Ammon's horn (tissue), 1 donor: ENCODE measurements at places on chromosomes 7 and 10.
A peak's percentile ranks its signal among the peaks of the same experiment; 100 is the strongest.

GRCh38 chr10:129705676-129706075 lies 238.6 kb downstream of the MGMT start:
- DNase-seq: no peak

DNA sequence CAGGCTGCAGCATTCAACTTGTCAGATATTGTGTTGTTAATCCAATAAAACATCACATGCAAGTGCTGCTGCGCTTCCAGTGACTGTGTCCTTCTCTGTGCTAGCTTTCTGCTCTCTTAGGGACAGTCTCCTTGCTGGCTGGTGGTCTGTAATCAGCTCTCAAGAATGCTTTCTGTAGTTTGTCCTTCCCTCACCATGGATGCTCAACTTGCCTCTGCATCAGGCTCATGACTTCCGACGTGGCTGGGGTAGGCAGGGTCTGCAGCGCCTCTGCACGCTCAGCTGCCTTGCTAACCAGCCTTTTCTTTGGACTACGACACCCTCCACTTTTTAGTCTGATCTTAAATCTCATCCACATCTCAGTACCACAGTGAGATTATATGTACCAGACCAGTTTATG lies 58.3 kb downstream of the MMRN2 start:
- DNase-seq: peak; percentile 26

GRCh38 chr7:47901542-47901941 lies 46.7 kb downstream of the PKD1L1 start:
- no peak for DNase-seq

- no peak for DNase-seq
Measured at GRCh38 chr7:18231854-18232253, 204.2 kb upstream of the PRPS1L1 start.

DNA sequence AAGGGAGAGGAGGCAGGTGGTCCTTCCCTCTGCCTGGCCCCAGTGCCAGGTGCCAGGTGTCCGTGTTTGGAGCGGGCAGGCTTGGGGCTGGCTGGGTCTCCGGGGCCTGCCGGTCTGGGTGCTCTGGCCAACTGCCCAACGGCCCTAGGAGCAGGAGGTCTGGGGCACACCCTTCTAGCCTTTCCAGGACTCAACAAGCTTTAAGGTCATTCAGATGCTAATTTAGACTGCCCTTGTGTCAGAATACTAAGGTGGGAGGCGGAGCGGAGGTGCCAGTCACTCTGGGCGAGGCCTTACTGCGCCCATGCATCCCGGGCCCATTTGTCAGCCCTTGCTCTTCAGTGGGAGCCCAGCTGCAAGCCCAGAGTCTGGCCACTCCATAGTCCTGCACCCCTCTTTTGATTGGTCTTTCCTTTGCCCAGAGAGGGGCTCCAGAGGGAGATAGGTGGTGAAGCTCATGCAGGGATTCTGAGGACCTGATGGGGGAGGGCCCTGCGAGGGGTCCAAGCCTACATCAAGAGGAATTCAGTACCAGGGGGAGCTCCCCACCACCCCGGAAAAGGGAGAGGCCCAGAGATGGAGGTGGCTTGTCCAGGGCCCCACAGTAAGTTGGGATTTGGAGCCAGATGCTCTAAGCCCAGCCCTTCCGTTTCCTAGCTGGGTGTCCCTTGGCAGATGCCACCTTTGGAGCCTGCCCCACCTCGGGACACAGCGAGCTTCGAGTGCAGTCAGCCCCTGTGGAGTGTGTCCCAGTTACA lies 1.3 kb downstream of the PGAM2 start:
- DNase-seq: no peak

- DNase-seq: peak; percentile 8
Measured at GRCh38 chr7:36036590-36036989, 116.5 kb upstream of the EEPD1 start.

GRCh38 chr10:97939446-97939990 lies 89.9 kb downstream of the GOLGA7B start:
- no peak for DNase-seq

- DNase-seq: no peak
Measured at GRCh38 chr7:34130558-34131295, 225.4 kb downstream of the BMPER start.

GRCh38 chr7:142300689-142301088 lies 42.8 kb upstream of the PRSS58 start:
- no peak for DNase-seq

DNA sequence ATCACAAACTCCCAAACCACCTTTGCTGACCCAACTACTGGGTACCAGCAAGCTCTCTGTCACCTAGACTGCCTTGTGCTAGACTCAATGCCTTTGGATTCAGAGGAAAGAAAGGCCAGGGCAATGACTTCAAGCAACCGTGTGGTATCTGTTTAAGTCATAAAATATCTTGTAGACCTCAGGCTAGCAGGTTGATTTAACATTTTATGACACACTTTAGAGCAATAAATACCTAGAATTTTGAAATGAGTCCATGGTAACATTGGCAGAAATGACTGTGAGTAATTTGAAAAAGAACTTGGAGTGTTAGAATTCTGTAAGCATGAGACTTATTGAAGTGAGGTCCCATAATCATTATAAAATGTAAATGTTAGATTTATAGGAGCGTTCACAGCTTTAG lies 87.2 kb downstream of the TWIST1 start:
- DNase-seq: no peak

- DNase-seq: no peak
Measured at GRCh38 chr10:122078326-122078725, 89.4 kb downstream of the TACC2 start.

GRCh38 chr7:19107356-19108146 lies 9.9 kb downstream of the TWIST1 start:
- no peak for DNase-seq

- no peak for DNase-seq
Measured at GRCh38 chr7:80847895-80848294, 71.0 kb downstream of the SEMA3C start.

DNA sequence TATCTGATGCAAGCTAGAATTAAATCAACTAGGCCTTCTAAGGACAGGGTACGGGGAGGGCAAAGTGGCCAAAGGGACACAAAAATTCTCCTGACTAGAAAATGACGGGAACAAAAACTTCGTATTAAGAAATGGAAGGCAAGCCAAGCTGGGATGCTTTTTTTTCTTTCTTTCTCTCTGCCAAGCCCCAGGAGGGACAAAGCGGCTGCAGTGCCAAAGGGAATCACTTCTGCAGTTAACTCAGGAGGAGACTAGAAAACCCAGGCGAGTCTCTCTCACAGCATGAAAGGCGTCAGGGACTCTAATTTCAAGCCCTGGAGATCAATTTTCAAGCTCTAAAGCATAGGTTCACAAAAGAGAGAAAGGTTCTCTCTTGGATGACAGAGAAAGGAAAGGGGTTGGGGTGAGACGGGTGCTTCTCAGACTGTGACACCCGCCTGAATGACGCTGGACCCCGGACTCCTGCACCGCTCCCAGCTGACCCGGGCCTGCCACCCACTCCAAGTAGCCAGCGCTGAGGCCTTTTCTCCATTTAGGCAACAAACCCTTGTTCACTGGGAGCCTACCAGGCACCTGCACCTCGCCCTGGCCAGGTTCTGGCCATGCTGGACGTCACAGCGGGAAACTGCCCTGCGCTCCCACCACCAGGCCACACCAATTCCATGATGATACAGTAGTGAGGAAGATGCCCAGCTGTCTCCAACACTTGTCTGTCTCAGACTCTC lies 56.5 kb downstream of the KIAA1549 start:
- peak; percentile 36 for DNase-seq

DNA sequence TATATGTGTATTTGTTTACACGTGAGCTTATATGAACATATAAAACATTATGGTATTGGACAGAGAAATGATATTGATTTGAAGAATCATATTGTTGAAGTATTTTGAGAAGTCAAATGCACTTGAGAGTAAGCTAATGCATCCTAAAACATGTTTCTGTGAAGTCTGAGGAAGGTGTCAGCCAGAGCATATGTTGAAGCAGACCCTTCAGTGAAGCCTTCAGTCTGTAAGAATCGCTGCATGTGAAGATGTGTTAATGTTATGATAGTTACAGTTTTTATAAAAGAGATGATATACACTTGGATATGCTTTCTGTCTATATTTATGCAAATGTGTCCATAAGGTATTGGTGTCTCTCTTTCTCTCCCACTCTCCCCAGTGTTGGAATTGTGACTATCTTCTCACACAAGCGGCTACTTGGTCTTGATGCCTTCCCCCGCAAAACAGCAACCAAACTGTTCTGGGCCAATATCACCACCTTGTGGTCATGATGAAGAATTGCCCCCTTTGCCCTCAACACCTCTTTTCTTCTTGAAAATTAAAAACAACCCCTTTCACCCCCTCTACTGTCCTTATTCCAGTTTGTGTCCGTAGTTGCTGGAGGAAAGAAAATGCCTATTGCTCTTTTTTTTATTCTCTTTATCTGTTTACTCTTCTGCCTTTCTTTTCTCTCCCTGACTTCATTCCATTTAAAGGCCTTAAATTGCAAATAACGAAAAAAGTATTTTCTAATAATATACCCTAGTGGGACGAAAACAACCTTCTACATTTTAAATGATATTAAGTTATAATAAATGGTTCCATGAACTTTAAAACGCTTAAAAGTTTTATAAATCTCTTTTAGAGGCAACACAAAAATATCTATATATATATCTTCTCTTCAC lies 64.9 kb downstream of the IKZF1 start:
- DNase-seq: no peak

- no peak for DNase-seq
Measured at GRCh38 chr7:139708541-139708940, 69.3 kb downstream of the HIPK2 start.

- DNase-seq: peak; percentile 29
Measured at GRCh38 chr7:128361411-128362379, at the start of gene PRRT4. Gene PRRT4, minus strand, starts transcription at chr7:128361690.

- DNase-seq: no peak
Measured at GRCh38 chr7:9391221-9391620, 957.8 kb downstream of the NXPH1 start.

DNA sequence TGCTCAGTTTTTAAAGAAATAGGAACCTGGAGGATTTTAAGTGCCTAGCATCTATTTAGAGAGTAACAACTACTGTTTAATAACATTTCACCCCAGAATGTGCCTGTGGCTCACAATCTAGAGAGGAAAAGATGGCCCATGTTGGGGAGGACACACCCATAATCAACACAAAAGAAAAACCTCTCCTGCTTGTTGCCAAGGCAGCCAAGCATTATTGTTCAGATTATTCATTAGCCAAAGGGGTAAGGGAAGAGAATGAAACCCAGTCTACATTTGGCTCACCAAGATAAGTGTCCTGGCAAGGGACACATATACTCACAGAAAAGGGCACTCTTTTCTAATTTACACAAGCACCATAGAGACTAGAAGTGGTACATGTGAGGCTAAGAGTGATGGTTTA lies 17.7 kb upstream of the IFIT1B start:
- DNase-seq: no peak

GRCh38 chr7:126443951-126444350 lies 808.8 kb downstream of the GRM8 start:
- no peak for DNase-seq

GRCh38 chr7:36896956-36897590 lies 172.8 kb upstream of the AOAH start:
- no peak for DNase-seq

GRCh38 chr10:102738692-102739121 lies 5.0 kb upstream of the WBP1L start:
- peak; percentile 29 for DNase-seq

DNA sequence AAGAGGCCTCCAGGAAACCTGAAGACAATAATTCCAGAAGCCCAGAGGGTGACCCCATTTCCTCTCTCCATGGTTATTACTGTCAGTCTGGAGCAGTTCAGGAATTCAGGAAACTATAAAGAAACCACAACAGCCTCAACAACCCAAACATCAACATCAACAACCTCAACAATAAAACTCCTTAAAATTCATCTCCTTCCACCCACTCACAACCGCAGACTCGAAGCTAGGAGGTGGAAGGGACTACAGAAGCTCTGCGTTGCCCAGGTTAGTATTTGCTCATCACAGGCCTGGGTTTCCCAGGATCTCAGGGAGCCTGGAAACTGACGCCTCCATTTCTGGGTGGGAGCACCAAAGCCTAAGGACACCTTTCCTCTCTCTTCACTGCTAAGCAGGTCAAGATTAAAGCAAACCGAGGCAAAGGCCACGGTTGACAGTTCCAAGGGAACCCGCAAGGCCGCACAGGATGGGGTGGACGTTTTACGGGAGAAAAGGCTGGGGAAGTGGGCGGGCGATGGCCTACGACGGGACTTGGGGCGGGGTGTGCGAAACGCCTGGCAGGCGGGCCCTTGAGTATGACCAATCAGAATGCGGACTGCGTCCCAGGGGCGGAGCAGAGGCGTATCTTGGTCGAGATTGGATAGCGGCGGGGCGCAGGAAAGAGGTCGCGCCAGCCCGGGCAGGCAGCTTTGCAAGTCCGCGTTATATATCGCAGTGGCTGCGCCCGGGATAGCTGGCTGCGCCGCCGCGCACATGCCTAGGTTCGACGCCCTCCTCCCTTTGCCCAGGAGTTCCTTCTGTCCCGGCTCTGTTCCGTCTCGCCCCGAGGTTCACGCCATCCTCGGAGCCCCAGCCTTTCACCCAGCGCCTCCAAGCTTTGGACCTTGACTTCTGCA lies at the start of gene ELOVL3:
TSS of gene ELOVL3 (plus strand) at position 654 of the 896 bp plus-strand sequence. CDS start 250 bp downstream, outside the sequence.
- DNase-seq: peak; percentile 97

DNA sequence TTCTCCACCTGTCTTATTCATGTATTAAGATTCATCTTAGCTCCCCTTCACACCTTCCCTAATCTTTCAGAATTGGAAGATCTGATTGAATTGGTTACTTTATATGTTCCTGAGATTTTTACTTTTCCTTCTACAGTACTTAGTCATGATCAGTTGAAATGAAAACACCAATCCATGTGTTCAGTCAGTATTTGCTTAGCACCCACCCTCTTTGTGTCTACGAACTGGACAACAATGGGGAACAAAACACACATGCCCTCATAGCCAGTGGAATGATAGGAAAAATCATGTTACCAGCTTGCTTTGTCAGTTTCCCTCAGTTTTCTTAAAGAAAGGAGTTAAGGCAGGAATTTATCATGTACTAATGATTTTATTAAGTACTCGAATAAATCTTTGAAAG lies 2.0 kb downstream of the MASTL start:
- no peak for DNase-seq

DNA sequence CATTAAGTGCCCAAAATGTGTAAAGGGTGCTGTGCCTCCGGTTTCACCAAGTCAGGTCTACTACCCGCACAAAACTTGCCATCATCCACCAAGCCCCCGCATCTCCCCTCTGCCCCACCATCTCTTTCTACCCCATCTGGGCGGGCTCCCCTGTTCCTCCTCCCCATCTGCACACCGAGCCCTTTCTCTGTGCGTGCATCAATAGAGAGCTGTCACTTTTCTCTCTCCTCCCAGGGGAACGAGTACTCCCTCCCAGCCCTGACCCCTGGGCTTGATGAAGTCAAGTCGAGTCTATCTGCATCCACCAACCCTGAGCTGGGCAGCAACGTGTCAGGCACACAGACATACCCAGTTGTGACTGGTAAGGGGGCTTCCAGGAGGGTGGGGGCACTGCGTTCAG lies 63.5 kb downstream of the PAX2 start:
- DNase-seq: no peak

GRCh38 chr7:94060752-94061151 lies 56.6 kb upstream of the BET1 start:
- no peak for DNase-seq

- peak; percentile 77 for DNase-seq
Measured at GRCh38 chr10:47165711-47166404, 134.1 kb upstream of the GDF10 start.
